ENCODE measurements at places on chromosomes 2 and 18. TPM values are rescaled to one million over a fixed set of nuclear protein-coding genes. Genes with fewer than 3 reads are reported as not detected.

Gene CLEC4F
- not detected for total RNA-seq

Gene SPEG
- total RNA-seq = 60.6 TPM

Gene CD8B2
- total RNA-seq = not detected

Gene SLC4A3
- total RNA-seq = 9.5 TPM

Gene OR6B2
- not detected for total RNA-seq
